ENCODE measurements at places on chromosomes 12 and 14.

GRCh38 chr12:58341791-58342190 lies 400.4 kb downstream of the ATP23 start:
- DNase-seq, result no peak

DNA sequence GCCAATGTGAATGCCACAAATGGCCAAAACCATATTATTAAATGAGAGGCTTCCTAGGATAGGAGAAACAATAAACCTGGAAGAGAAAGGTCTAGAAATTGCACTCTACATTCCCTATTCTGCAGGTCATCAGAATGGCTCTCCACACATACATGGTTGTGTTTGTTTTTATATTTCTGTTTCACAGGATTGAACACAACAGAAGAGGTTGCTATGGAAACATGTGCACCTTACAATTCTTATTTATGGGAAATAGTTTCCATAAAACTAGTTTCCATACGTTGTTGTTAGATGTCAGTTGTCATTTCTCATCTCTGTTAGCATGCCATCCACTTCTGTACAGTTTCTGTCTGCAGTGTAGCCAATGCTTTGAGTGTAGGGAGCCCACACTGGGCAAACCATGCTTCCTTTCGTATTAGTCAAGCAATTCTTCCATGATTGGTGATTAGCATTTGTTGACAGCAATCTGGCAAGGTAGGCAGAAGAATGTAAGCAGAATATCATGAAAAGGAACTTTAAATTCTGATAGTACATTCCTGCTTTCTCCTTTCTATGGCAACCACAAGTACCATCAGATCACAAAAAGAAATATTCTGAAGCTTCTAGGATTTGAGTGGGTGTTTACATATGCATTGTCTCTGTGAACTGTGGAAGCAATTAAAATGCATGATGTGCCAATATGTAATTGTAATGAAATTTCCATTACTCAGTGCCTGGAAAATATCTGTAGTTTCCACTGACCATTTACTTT lies 141.6 kb upstream of the AVPR1A start:
- DNase-seq, result no peak

DNA sequence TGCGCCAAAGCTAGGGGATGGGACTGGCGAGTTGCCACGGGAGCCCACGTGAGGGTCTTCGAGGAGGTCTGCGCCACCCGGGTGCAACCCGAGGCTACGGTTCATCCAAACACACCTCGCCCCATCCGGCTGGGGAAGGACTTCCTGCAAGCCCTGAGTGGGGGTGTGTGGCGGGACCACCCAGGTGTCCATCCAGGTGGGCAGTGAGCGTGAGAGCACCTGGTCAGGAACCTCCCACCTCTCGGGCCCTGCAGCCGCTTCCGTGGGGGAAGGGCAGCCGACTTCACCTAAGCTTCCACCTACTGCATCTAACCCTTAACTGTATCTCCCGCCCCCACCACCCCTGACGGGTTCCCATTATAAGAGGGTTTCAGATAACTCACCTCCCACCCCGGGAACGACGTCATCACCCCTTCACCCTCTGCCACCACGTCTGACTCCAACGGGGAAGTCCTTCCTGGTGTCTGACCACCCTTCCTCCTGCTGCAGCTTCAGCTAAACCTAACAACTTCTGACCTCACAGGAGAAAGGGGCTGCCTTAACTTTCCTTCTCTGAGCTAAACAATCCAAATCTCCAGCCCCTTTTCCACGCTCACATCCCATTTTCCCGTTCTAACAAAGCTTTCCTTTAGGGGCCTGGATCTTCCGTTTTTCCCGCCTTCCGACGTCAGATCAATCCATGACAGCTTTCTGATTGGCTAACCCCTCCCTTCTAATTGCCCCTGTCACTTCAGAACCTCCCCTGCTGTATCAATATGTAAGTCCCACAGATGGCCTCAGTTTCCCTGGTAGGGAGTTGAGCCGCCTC lies 27.4 kb upstream of the SMUG1 start:
- DNase-seq, result peak; percentile 33

DNA sequence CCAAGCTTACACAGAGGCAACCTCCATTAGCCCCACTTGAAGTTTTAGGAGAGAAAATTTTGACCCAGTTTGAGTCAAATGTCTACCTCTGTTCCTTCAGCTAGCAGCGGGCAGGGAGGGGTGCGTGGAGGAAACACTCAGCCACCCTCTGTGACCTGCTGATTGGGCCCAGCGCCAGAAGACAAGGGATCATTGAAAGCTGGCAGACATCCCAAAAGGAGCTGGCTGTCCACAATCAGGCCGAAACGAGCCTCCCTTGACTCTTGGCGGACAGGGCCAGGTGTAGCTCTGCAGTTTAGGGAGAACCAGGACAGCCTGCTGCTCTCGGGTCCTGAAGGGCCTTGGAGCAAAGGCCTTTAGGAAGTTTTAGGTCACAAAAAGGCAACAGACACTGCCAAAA lies 41.3 kb downstream of the CD9 start:
- no peak for DNase-seq

DNA sequence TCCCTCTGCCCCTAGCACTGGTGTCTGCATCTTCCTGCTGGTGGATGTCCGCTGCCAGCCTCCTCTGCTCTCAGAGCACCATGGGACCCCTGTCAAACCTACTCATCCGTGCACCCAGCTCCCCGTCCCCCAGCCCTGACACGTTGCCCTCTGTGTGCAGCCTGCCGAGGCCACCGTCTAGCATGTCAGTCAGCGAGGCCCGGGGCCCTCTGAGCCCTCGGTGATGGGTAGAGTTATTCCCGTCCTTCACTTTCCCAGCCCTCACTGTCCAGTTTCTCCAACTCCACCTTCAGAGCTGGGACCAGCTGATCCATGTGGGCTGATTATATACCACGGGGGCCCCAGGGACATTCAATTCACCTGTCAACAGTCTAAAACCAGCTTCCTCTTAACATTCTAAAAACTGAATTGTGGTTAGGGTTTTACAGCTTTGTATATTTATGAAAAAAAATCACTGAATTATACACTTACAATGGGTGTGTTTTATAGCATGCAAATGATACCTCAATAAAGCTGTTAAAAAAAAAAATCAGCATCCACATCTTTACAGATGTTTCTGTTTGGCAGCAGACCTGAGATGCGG lies 61.3 kb downstream of the CCDC88C start:
- DNase-seq, result no peak

GRCh38 chr14:42877716-42878115 lies 1271.0 kb downstream of the LRFN5 start:
- no peak for DNase-seq

GRCh38 chr14:59126714-59127436 lies 61.6 kb upstream of the DAAM1 start:
- peak; percentile 28 for DNase-seq

Measured in naive thymus-derived CD8-positive, alpha-beta T cell (primary cell).